ENCODE measurements at places on chromosomes 5 and 9.

GRCh38 chr5:123265551-123265950 lies 157.7 kb downstream of the CEP120 start:
- DNase-seq = no peak

GRCh38 chr5:174553556-174553955 lies 170.8 kb upstream of the MSX2 start:
- DNase-seq = no peak

DNA sequence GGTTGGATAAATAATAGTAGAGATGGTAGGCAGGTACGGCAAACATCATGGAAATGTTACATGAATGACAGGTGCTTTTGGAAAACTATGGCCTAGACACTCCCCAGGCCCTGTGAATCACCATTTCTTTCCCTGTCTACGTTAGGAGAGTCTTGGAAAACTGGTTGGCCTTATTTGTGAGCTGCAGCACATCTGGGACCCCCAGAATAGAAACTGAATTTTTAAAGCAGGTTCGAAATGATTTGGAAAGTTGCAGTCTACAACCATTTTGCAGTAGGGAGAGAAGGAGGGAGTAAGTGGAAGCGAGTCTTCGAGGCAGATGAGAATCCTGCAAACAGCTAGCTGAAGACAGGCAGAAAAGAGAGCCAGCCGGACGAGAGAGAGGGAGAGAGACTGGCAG lies 13.0 kb downstream of the C1QTNF2 start:
- DNase-seq = no peak

DNA sequence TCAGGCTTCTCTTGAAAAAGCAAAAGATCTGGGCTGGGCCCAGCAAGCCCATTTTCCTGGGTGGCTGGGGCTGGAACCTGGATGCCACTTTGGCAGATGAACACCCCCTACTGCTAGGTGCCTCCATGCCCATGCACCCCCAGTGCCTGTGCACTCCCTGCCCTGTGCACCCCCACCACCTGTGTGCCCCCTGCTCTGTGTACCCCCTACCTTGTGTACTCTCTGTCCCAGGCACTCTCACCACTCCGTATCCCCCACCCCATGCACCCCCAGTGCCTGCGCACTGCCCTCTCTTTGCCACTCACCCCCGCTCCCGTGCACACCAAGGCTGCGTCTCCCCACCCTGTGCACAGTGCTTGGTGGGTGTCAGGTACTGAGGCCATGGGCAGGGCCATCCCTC lies 14.2 kb downstream of the UNC5A start:
- DNase-seq = no peak

- no peak for DNase-seq
Measured at GRCh38 chr9:108311745-108312144, 544.0 kb downstream of the ACTL7B start.

DNA sequence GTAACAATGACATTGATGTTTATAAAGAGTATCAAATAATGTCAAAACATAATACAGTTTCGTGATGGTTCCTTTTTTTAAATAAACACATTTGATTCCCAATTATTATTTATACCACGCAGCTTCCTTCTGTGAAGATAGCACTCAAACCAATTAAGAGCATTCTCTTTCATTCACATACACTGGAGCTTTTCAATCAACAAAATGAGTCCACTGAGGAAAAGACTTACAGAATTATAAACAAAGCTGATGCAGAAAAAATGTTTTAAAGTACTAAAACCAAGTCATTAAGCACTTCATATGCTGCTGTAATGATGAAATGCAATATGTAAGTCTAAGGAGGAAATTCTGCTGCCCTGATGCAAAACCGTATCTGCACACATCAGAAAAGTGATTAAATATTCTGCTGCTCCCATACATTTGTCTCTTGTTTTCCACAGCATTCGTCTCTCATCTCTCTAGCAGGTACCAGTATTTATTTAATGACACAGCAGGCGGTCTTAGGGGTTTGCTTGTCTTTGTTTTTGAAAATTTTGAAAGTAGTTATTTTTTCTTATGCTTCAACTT lies 147.1 kb downstream of the CDH10 start:
- no peak for DNase-seq

DNA sequence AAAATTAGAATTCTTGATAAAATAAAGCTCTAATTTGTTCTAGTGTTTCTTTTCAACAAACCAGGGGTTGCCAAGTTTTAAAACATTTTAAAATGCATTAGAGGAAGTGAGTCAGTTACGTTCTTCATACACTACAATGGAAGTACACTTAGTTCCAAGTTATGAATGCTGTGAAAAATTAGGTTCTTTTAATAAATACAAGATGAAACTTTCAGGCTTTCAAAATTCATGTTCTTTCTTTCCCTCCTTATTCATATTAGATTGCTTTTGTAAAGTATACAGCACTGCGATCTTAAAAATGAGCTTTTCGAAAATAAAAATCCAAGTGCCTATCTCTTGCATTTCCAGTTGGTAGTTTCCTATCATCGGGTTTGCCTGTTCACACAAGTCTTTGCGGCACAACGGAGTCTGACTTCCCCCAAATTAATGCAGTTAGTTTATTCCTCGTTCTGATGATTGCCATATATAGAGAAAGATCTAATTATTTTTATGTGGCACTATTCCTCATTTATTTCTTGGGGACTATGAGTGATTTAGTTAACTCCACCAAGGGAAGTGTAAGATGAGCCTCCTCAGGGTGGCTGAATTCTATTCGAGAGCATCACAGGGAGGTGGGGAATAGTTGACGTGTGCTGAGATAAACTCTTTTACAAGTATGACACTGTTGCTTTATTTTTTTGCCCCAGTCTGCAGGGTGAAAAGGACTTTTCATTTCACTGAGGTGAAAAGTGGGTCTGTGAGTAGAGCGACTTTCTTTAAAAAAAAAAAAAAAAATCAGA lies 238.2 kb downstream of the CD180 start:
- no peak for DNase-seq

DNA sequence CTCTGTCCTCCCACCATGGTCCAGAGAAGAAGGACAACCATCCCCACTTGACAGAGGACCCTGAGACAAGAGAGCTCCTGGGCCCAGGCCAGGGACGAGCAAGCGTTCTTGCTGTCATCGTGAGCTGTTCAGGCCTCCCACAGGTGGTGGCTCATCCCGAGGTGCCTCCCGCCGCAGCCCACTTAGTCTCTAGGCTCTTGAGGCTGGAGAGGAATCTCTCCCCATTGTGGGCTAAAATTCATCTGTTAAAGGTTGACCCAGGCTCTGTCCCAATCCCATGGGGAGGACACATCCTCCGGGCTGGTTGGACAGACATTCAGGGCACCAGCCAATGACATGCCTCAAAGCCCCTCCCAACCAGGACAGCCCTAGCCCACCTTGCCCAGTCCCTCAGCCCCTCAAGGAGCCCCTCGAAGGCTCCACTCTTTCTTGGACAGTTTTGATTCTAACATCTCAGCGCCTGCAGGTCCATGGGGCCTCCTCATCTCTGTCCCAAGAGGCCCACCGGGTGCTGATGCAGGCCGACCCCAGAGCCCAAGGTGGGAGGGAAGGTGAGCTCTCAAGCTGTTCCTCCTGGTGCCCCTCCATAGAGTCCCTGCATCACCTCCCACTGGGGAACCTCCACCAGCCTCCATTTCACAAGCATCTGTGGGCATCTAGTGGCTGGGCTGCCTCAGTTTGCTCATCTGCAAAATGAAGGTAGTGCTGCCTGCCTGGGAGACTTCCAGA lies 52.9 kb downstream of the BARX1 start:
- DNase-seq = no peak

GRCh38 chr5:126998201-126998631 lies 32.1 kb downstream of the MARCHF3 start:
- no peak for DNase-seq

GRCh38 chr9:114733816-114734215 lies 51.8 kb upstream of the TEX48 start:
- DNase-seq = peak; percentile 27

- no peak for DNase-seq
Measured at GRCh38 chr5:177431317-177432142, 5.1 kb downstream of the GRK6 start.

DNA sequence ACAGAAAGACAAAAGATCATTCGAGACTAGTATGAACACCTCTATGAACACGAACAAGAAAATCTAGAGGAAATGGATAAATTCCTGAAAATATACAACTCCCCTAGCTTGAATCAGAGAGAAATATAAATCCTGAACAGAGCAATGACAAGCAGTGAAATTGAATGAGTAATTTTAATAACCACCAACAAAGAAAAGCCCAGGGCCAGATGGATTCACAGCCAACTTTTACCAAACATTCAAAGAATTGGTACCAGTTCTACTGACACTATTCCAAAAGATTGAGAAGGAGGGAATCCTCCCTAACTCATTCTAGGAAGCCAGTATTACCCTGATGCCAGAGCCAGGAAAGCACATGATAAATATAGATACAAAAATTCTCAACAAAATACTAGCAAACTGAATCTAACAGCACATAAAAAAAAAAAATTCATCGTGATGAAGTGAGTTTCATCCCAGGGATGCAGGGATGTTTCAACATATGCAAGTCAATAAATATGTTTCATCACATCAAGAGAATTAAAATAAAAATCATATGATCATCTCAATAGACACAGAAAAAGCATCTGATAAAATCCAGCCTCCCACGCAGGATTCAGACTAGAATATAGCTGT lies 25.2 kb upstream of the PTGER4 start:
- no peak for DNase-seq

GRCh38 chr9:127960410-127961154 lies 20.2 kb downstream of the EEIG1 start:
- no peak for DNase-seq

DNA sequence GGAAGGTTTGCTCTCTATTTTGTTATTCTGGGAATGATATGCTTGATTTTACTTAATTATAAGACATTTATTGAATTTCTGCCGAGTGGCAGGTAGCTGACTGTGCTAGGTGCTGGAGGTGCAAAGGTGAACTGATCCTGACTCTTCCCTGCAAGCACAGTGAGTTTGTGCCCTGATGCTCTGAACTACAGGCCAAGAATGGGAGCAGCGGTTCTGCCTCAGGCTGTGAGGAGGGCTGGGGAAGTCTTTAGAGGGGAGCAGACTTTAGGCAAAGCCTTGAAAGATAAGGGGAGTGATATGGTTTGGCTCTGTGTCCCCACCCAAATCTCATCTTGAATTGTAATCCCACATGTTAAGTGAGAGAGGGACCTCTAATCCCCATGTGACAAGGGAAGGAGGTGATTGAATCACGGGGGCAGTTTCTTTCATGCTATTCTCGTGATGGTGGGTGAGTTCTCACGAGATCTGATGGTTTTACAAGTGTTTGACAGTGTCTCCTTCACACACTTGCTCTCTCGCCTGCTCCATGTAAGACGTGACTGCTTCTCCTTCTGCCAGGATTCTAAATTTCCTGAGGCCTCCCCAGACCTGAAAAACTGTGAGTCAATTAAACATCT lies 73.1 kb downstream of the NDFIP1 start:
- no peak for DNase-seq

DNA sequence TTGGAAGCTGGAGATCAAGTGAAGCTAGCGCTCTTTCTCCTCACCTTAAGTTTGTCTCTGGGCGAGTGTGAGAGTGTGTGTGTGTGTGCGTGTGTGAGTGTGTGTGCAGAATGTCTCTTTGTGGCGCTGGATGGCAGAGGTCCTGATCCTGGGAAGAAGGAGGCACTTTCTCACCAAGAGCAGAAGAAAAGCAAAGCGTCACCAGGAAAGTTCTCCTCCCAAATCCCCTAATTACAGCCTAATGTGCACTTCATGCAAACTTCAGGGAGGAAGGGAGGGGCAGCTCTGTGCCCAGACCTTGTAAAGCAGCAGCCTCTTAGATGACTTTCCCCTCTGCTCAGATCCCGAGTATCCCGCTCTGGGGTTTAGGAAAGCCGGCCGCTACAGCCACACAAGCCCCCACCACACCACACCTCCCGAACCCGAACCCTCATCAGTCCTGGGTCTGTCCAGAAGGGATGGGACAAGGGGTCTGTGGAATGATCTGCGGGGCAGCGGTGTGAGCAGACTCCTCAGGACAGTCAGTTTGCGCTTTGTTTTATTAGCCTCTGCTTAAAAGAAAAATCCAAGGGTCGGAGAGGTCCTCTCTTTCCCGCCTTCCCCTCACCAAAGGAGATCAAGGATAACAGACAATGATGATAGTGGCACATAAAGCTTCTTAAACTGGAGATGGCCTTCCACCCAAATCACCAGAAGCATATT lies at the start of gene HAPLN1:
HAPLN1 (minus strand) TSS at position 20 of the 702 bp plus-strand sequence. CDS start 47,332 bp downstream, outside the sequence.
- no peak for DNase-seq

DNA sequence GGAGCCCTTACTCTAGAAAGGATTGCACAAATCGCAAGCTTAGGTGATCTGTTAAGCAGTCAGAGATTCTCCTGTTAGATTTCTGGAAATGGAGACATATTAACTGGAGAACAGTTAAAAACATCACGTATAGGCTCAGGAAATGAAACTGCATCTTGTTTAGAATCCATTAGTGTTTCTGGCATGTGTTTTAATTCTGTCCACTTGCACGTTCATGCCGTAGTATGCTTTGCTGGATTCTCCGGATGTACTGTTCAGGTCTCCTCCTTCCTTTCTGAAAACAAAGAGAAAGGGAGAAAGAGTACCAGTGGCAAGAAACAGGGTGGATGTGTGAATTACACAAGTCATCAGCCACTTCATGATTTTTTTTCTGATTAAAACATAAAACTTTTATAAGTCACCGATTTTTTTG lies 2.5 kb upstream of the RGMB start:
- no peak for DNase-seq

- DNase-seq = no peak
Measured at GRCh38 chr9:135275571-135276289, 188.3 kb downstream of the OLFM1 start.

GRCh38 chr5:154355129-154355611 lies 90.6 kb upstream of the SAP30L start:
- no peak for DNase-seq

- DNase-seq = no peak
Measured at GRCh38 chr5:181098762-181099601, 32.0 kb downstream of the OR2V1 start.

- no peak for DNase-seq
Measured at GRCh38 chr5:160119905-160120266, 636 bp upstream of the PWWP2A start.

GRCh38 chr5:88664645-88665044 lies 218.3 kb downstream of the MEF2C start:
- no peak for DNase-seq

- no peak for DNase-seq
Measured at GRCh38 chr5:65815161-65815560, 93.2 kb downstream of the NLN start.

DNA sequence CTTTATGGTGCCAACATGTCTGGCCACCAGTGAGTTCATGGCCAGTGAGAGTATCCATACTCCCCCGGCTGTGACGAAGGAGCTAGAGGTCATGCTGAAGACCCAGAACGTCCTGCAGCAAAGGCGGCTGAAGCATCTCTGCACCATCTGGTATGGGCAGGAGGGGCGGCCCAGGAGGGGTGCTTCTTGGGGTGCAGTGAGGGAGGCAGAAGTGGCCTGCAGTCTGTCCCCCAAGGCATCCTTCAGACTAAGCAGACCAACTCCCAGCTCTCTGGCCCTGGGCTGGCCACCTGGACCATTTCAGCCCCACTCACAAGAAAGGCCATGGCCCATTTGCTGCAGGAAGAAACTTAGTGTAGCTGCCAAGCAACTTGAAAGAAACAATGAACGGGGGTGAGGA lies 11.0 kb downstream of the CCDC180 start:
- DNase-seq = no peak
